Stimulated activated CD8-positive, alpha-beta memory T cell treated with anti-CD3 and anti-CD28 coated beads, Interleukin-15, amount 100 ng/mL, for 48 hours (primary cell): ENCODE measurements at places on chromosomes 12 and 14.

DNA sequence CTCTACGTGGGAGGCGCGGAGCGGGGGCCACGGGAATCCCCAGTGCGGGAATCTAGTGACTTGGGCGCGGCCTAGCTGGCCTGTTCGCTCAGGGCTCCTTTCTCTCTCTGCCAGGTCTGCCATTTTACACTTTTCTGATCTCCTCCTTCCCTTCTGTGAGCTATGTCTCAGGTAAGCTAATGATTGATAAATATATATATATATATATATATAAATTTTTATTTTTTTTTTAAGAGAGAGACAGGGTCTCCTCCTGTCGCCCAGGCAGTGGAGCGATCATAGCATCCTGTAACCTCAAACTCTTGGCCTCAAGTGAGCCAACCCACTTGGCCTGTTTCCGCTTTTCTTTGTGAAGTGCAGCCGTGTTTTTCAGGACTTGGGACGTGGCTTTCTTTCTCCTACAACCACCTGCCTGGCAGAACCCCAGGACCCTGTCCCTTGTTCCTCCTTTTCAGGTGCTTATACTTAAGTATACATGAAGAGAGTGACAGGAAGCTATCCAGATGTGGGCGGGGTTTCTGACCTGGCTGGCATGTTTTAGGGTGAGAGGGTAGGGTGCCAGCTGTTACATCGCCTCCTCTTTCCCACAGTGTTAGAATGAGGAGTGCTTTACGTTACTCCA lies 547 bp downstream of the ZNF140 start:
- no peak for DNase-seq

GRCh38 chr12:12356896-12357718 lies at the start of gene BORCS5:
BORCS5 (plus strand) TSS chr12:12357078; CDS start chr12:12357452, 374 bp downstream.
- DNase-seq = peak; percentile 97

- no peak for DNase-seq
Measured at GRCh38 chr12:13099844-13100604, 3.4 kb downstream of the GSG1 start.

DNA sequence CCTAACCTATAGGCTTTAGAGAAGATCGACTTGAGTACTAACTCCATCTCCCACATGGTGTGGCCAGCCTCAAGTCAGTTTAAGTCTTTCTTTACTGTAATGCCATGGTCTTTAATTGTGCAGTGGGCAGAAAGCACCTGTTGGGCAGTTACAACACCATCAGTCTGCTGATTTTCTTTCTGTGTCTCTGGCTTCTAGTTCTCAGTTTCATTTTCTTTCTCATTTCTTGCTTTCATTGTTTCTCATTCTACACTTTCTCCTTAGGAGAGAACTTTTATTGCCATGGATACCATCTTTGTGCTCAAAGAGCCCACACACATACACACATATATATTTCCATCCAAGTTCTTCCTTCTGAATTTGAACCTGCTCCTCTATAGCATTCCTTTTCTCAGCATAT lies 96.1 kb upstream of the SLC16A7 start:
- DNase-seq = no peak

DNA sequence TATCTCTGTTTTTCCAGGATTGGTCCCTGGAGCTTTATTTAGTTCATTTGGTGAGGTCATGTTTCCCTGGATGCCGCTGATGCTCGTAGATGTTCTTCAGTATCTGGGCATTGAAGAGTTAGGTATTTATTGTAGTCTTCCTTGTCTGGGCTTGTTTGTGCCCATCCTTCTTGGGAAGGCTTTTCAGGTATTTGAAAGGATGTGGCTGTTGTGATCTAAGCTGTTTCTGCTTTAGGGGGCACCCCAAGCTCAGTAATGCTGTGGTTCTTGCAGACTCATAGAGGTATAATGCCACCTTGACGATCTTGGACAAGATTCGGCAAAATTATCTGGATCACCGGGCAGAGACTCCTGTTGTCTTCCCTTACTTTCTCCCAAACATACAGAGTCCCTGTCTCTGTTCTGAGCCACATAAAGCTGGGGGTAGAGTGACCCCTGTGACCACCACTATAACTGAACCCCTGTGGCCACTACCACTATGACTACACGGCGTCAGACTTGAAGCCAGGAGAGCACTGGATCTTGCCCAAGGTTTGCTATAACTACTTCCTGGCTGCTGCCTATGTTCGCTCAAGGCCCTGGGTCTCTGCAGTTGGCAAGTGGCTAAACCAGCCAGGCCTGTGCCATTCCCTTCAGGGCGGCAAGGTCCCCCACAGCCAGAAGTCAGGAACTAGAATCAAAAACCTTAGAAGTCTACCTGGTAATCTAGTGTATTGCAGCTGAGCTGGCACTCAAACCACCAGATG lies 40.9 kb downstream of the FGD4 start:
- DNase-seq = no peak

GRCh38 chr14:100340423-100340813 lies 17.3 kb downstream of the SLC25A47 start:
- no peak for DNase-seq

DNA sequence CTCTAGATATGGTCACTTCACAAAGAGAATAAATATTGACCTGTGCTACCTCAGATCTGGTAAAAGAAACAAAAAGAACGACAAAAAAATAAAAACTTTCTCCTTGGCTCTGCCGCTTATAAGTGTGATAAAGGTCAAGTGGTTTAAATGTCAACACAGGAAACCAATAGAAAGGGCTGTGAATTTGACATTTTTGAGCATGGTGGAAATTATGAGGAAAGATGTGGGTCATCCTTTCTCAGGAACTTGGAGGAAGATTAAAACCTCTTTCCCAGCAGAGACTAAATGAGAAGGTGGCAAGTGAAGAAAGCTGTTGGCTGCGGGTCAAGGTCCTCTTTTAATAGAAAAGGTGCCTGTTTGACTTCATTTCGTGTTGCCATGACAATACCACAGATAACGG lies 28.2 kb downstream of the TESPA1 start:
- DNase-seq = no peak

- DNase-seq = no peak
Measured at GRCh38 chr12:12779529-12779928, 5.9 kb upstream of the APOLD1 start.

DNA sequence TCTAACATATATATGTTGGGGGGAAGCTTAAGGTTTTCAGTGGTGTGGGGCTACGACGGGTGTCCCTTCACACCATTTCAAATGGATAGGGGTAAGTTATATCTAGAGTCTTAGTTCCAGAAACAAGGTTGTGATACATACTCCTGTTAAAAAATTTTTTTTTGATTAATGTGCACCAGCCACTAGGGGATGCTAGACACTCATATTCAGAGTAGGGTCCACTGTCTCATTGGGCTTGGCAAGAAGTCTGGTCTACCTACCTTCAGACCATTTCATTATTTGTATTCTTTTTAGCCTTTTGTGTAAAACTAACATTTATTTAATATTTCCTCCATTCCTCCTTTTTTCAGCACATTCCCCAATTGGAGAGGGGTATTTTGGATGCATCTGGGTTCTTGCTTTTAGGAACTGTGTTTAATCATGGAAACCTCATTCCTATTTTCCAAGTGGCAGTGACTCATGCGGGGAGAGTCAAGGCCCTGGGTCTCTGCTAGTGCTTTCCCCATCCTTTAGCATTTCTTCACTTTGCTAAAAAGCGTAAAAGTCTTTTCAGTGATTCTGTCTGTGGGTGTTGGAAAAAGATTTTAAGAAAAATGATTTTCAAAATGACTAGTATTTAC lies 33.4 kb downstream of the ANO4 start:
- DNase-seq = no peak

- DNase-seq = no peak
Measured at GRCh38 chr14:55589171-55589570, 9.2 kb downstream of the KTN1 start.

DNA sequence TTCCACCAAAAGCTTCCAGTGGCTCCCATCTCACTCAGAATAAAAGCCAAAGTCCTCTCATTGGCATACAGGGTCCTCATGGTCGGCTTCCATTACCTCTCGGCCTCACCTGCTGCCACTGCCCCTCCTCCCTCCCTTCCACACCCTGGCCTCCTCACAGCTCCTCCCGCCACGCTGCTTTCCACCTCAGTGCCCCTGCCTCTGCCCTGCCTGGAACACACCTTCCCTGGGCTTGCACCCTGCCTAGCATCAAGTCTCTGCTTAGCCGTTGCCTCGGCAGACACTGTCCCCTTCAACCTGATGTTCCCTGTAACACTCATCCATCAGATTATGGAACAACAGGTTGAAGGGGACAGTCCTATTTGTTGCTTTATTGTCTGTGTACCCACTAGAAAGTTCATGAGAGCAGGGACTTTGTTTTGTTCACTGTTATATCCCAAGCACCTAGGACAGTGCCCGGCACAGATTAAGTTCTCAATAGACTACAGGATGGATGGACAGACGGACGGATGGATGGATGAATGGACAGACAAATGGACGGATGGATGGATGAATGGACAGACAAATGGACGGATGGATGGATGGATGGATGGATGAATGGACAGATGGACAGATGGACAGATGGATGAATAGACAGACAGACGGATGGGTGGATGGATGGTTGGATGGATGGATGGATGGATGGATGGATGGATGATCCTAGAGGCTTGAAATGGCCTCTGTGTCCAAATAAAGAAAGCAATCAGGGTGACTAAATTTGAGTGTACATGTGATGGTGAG lies 14.9 kb downstream of the FIGNL2 start:
- DNase-seq = no peak

DNA sequence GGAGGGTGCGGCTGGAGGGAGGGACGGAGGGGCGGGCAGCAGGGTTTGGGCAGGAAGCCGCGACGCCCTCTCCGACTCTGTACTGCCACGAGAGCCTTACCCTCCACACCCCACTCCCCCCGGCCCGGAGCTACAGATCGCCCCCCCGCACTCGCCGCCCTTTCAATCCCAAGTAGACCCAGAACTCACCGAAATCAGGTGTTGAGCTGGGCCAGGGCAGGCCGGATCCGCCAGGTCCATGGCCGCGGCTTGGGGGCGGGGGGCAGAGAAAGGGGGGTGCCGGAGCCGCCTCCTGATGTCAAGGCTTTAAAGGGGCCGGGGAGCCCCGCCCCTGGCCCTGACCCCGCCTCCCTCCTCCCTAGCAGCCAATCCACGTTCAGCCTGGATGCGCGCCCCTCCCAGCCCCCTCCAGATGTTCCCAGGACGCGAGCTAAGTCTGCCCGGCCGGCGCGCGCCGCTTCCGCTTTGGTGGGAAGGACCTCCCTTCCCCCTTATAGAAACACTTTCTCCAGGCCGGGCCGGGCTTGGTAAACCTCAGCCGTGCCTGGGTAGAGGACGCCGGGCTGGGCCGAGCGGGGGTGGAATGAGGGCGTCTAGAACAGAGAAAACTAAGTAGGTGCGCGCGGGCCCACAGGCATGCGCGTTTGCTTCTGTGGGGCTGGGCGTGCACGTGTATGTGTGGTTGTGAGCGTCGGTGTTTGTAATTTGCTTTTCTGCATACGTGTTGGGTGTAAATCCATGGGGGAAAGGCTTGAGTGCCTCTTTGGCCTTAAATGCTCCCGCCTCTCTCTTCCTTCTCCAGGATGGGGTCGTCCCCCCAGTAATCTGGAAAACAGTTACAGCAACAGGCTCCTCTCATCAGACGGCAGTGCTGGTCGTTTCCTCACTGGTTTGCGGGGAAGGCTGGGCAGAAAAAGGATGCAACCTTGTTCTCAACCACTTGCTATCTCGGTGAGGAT lies at the start of gene NCKAP5L:
Gene NCKAP5L (minus strand): TSS at position 281 of the 959 bp plus-strand sequence. CDS start 24,369 bp downstream, outside the sequence.
- DNase-seq = peak; percentile 93

DNA sequence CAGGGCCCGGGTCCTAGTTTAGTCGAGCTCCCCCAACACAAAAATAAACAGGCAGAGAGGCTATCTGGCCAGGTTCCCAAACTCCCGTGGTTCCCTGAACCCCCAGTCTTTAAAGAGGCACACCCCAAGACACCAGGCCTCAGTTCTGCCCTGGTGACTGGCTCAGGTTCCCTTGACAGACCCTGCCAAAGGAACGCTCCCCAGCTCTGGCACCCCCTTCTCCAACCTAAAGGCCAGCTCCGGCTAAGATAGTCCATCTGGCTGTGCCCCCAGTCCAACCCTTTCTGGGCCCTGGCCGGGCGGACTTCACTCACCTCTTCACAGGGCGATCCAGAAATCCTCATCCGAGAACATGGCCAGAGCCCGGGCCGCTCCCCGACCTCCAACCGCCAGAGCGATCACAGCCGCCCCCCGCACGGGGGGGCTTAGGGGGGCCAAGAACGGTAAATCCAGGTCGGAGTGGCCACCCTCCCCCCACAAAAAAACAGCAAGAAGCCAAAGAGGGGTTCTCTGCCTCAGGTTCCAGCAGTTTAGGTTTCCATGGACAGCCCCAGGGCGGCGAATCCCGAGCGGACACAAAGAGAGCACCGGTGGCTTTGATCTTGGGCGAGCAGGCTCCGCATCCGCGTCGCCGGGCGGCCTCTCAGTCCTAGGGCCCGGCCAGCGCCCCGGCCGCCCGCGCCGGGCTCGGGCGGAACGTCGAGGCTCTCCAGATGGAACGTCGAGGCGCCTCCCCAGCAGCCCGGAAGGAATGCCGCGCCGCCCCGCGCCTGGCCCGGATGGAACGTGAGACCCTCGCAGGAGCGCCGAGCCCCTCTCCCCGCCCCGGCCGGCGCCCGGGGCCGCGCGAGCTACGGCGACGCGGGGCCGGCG lies 1.1 kb downstream of the KMT2D start:
- DNase-seq = no peak

- no peak for DNase-seq
Measured at GRCh38 chr12:131044136-131044535, 90.4 kb downstream of the ADGRD1 start.

GRCh38 chr12:30187426-30187825 lies 403.7 kb upstream of the TMTC1 start:
- no peak for DNase-seq

DNA sequence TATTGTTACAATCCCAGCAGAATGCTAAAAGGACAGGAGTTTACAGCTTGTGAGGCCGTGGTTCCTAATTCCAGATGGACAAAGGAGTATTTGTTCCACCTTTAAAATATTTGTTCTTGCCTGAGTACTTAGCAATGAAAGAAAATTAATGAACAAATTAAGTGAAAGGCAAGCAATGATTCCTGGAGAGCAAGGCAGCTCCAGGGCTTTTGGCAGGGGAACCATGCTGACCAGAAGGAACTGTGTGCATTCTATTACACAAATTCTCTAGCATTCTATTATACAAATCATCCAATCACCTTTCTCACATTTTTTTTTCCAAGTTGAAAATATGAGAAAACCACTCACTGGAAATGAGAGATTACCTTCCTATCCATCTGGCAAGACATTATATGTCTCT lies 1.8 kb upstream of the BMAL2 start:
- no peak for DNase-seq

DNA sequence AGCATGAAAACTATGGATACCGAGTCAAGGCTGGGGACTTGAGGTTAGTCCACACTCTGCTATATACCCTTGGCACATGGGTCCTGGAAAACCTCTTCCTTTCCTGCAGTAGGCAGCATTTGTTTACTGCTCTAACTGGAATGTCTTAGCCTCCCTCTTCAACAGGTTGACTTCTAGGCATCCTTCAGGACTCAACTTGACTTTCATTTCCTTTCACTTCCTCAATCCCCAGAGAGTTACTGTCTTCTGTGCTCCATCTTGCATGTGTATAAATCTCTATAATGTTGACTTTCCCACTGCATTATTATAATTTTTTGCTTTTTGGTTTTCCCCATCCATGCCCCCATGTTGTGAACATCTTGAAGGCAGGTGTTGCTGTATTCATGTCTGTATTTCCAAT lies 107.9 kb downstream of the VRK1 start:
- DNase-seq = no peak

GRCh38 chr12:93570552-93571364 lies 1.7 kb upstream of the SOCS2 start:
- peak; percentile 90 for DNase-seq
